ENCODE measurements at places on chromosomes 1 and 21.

DNA sequence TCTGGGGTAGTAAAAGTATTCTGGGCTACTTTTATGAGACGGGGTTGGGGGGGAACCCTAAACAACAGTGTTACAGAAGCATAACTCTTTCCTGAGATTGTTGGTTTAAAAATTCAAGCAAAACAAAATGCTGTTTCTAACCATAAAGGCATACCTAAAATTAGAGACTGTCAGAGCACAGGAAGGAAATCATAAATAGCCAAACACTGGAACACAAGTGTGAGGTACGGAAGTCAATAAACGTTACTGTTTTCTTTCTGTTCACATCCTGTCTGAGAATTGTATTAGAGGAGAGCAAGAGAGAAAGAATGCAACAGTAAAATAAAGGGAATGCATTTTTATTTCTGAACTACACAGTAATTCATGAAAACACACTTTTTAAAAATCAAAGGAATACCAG is 42.8 kb upstream of the IL12RB2 start:
- no peak for DNase-seq

GRCh38 chr1:232357416-232357815 is 272.5 kb downstream of the SIPA1L2 start:
- no peak for DNase-seq

- DNase-seq, result no peak
Measured at GRCh38 chr21:41630917-41631316, 123.0 kb upstream of the TMPRSS2 start.

- peak; percentile 34 for DNase-seq
Measured at GRCh38 chr1:41492341-41492848, 7.9 kb upstream of the EDN2 start.

GRCh38 chr1:232951180-232951579 is 769 bp downstream of the NTPCR start:
- peak; percentile 37 for DNase-seq

DNA sequence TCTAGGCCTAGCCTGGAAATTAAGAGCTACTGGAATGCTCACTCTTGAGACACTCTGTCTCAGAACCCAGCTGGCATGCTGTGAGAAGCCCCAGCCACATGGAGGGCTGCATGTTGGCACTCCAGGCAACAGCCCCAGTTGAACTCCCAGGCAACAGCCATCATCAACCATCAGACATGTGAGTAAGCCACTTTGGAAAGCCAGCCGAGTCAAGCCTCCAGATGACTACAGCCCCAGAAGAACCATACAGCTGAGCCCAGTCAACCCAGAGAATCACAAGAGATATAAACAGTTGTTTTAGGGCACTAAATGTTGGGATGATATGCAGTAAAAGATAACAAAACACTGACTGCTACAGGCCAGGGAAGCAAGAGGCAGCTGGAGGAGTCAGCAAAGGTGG is 17.7 kb upstream of the MAN1C1 start:
- DNase-seq, result no peak

GRCh38 chr21:28421716-28422524 is 570.8 kb downstream of the LTN1 start:
- peak; percentile 84 for DNase-seq

- peak; percentile 52 for DNase-seq
Measured at GRCh38 chr1:62906428-62906886, 122.5 kb downstream of the ATG4C start.

- DNase-seq, result no peak
Measured at GRCh38 chr1:36864182-36864822, 170.0 kb downstream of the GRIK3 start.

DNA sequence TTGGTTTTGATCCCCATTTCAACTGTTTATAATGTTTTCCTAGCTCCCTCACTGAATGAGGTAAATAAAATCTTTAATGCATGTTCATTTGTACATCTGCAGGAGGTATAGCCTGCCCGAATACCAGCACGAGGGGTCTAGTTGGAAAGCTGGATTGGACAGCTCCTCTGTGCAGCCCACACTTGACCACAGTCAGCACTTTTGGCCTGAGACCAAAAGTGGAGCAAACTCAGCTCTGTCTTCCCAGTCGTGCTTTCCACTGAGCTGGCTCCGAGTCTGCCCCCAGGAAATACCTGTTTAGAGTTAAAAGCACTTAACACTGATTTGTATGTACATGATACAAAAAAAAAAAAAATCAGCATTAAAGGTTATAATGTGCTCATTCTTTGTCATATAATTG is 224.4 kb downstream of the DSCAM start:
- no peak for DNase-seq

- DNase-seq, result no peak
Measured at GRCh38 chr1:111976332-111976731, 13.1 kb downstream of the KCND3 start.

GRCh38 chr1:193019442-193020026 is 39.6 kb downstream of the UCHL5 start:
- peak; percentile 65 for DNase-seq

DNA sequence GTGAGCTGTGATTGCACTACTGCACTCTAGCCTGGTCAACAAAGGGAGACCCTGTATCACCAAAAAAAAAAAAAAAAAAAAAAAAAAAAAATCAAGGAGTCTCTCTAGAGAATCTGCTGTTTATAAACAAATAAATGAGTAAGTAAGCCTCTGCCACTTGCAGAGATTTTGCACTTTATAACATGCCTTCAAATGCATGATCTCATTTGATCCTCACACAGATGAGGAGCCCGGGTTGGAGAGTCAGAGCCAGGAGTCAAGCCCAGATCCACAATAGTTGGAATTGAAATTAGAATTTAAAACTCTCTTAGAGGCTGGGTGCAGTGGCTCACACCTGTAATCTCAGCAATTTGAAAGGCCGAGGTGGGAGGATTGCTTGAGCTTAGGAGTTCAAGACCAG is 4.0 kb downstream of the PRELP start:
- DNase-seq, result peak; percentile 51

DNA sequence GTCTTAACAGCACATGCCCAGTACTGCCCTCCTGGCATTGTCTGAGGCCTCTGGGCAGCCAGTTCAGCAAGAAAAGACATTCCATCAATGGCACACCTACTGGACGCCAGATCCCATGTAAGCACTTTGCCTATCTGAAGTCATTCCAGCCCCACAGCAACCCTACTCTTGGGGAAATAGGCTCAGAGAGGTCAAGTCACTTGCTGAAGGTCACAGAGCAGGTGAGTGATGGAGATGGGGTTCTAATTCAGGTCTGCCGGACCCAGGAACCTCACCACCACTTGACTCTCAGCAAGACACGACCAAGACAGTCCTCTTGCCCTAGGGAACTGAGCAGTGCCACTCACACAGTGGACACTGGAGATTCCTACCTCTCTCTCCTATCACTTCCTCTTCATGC is 79.4 kb downstream of the PAX7 start:
- DNase-seq, result no peak

- DNase-seq, result peak; percentile 65
Measured at GRCh38 chr21:28444557-28444956, 548.1 kb downstream of the LTN1 start.

DNA sequence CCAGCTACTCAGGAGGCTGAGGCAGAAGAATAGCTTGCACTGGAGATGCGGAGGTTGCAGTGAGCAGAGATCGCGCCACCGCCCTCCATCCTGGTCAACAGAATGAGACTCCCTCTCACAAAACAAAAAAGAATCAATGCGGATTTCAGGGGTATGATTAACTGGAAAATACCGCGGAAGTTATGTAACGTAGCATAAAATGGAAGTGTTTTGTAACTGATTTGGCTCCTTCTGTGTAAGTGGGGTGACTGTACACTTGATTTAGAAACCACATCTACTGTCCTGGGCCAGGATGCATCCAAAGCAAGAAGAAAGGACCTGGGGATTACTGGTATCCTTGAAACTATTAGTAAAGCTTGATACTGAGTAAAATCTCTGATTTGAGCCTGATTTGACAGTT is 3.1 kb upstream of the VAMP4 start:
- no peak for DNase-seq

DNA sequence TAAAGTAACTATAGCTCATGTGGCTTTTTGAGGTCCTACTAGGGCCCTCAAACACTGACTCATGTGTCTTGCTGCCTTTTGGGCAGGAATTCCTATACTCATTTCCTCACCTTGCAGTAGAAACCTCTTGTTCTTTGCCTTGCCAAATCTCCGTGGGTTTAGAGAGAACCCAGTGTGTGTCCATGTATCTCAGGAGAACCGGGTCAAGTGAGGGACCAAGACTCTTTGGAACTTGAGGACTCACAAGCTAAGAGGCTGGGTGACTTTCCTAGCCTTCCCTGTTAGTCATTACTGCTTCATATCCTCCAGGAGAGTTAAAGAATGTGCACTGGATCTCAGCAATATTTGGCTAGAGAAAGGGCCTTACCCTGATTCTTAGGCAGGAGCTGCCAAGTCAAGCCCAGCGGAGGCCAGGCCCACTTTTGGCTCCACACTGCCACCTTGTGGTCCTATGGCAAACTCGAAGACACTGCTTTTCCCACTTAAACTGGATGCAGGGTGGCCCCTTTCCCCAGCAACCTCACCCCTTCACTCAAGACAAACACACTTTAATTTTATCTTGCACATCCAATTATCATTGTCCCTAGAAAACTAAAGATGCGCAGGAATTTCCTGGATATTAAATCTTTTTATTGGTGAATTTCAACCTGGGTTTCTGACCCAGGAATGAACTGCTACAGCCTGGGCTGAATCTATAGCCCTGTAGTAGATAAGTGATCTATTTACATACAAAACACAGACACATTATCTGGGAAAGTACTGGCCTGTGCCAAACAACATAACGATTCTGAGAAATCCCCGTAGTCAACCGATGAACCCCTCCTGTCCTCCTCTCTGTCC is 10.6 kb downstream of the AVPR1B start:
- peak; percentile 93 for DNase-seq

DNA sequence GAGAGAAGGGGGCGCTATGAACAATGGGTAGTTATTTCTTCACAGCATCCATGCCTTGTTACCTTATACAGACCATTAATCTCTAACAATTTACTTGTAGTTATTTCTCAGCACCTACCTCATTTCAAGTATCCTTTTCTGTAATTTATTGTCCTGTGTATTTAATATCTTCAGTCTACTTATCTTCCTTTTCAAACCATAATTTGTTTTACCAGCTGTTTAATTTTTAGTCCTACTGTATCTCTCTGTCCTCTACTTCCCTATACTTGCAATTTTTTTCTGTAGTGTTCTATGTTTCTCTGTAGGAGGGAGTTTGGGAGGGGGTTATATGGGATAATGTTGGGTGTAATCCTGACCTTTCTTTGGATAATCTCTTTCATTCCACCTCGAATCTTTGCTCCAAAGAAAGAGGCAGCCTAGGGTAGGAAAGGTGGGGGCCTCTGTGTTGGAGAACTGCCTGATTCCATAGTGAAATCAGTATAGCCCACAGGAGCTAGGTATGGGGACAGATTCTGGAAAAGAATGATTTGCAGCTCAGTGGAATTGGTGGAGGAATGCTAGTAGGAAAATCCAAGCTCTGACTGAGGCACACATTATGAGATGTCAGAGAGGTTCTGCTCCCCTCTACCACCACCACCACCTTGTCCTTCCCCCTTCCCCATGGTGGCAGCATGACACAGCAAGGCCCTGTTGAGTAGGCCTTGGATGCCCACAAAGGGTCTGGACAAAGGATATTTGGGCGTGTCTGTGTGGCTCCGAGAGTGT is 642 bp downstream of the MLLT11 start:
- no peak for DNase-seq

- DNase-seq, result no peak
Measured at GRCh38 chr1:97159342-97159741, 437.8 kb downstream of the PTBP2 start.

DNA sequence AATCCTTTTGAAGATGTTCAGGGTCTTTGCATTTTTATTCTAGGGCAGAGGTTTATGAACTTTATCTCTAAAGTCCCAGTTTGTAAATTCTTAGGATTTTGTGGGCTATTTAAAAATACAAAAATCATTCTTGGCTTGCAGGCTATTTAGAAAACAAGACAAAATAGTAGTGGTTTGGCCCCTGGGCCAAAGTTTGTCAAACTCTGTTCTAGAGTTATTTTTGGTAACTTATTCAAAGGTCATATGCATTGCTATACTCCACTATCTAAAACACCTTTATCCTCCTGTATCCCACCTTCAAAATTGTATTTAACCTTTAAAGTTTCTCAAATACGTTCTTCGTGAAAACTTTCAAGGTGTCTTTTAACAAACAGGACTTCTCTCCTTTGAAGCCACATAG is 75.5 kb upstream of the LRRC53 start:
- DNase-seq, result no peak

- DNase-seq, result no peak
Measured at GRCh38 chr1:37391211-37392011, 83.0 kb upstream of the ZC3H12A start.

DNA sequence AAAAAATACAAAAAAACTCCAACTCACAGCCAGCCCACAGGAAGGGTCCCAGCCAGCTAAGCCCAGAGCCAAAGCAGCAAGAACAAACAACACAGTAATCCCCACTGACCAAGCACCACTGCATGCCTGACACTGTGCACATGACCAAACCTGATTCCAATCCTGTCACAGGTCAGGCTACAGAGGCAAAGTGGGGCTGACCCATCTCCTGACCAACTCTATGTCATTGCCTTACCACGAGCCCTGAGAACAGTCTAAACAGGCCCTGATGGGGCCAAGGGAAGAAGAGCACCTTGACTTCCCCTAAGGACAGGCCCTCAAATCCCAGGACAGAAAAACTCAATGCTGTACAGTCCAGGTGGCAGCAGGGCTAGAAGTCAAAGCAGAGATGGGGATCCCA is 2.4 kb downstream of the LSS start:
- DNase-seq, result peak; percentile 10

DNA sequence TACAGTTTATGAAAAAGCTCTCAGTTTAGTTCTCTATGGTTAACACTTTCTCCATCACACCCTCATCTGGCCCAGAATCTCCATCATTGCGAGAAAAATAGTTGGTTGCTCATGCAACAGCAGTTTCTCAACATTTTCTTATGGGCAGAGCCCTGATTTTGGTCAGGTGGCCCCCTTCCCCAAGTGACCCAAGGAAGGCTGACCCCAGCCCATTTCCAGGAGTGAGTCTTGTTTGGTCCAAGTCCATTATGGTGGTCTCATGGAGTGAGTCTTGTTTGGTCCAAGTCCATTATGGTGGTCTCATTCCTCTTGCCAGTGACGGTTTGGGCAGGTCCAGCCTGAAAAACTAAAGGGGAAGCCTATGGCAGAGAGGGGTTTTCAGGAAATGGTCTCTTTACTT is 1.5 kb upstream of the TRIM62 start:
- no peak for DNase-seq

DNA sequence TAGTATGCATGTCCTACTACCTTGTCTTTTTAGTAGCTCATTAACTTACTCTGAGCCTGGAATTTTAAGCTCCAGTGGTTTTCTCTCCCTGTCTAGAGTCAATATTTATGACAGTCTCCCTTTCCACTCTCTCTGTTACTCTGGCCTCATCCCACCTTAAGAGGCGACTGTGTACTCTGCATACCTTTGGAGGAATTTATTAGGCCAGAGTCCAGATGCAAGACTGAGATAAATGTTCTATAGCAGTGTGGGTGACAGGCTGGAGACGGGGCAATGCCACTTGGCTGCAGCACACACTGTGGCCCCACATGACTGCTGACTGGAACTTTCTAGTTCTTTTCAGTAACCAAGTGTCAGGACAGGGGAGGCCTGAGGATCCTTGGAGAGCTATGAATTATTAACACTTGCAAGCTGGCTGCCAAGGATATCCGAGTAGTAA is 4.1 kb upstream of the PDZK1 start:
- DNase-seq, result no peak

Measured in GM23248 (cell line).